Fibroblast of mammary gland (primary cell): ENCODE measurements at places on chromosomes 2 and 18.

GRCh38 chr2:81583311-81584108 lies 1279.0 kb upstream of the LRRTM1 start:
- DNase-seq = no peak

DNA sequence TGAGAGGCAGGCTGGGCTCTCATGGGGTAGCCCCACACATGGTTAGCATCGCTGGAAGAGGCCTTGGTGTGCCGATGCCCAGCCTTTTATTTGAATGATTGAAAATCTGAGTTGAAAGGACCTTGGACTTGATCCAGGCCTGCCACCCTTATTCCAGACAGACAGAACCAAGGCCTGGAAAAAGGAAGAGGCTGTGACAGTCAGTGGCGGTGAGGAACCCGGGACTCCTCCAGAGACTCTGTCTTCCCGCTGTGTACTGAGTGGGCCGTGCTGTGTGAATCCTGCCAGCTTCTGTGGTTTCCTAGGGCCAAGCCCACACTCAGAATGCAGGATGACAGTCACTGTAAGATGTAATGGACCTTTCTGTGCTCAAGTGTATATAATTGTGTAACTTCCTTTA lies 218.5 kb downstream of the LDLRAD4 start:
- DNase-seq = no peak

DNA sequence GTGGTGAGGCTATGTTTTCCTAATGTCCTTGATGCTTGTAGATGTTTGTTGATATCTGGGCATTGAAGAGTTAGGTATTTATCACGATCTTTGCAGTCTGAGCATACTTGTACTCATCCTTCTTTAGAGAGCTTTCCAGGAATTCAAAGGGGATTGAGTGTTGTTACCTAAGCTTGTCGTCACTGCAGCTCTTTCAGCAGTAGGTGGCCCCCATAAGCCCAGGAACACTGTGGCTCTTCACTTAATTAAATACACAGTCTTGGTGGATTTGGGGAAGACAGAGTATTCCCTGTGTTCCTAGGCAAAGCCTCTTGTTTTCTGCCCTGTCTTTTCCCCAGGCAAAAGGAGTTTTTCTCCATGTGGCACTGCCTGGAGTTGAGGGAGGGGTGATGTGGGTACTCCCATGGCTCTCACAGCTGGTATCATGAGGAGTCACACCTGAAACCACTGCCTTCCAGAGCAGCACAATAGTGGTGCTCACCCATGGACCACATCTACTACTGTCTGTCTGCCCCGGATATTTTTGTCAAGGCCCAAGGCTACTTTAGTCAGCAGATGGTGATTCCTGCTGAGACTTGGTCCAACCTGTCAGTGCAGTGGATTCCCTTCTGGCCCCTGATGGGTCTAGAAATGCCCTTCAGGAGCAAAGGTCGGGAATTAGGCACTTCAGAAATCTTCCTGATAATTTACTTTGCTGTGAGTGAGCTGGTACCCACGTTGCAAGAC lies 95.7 kb downstream of the GALNT13 start:
- no peak for DNase-seq

DNA sequence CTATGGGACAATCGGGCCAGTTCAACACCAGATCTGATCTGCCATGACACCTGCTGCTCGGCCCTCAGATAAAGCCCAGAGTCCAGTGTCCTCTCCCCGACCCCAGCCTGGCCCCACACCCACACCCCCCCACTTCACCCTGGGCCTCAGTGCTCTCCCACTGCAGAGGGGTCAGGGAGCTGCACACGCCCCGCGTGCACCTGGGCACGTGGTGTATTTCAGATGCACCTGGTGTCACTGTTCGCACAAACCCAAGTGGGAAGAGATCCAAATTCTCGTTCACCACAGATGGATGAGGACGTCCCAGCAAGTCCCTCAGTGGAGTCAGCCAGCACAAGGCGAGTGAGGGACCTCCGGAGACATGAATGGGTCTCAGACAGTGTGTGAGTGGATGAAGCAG lies 161.3 kb downstream of the RTP5 start:
- no peak for DNase-seq

GRCh38 chr2:177073611-177074010 lies 139.0 kb upstream of the HNRNPA3 start:
- DNase-seq = peak; percentile 7

GRCh38 chr2:28360718-28361293 lies 31.9 kb upstream of the FOSL2 start:
- DNase-seq = peak; percentile 90

DNA sequence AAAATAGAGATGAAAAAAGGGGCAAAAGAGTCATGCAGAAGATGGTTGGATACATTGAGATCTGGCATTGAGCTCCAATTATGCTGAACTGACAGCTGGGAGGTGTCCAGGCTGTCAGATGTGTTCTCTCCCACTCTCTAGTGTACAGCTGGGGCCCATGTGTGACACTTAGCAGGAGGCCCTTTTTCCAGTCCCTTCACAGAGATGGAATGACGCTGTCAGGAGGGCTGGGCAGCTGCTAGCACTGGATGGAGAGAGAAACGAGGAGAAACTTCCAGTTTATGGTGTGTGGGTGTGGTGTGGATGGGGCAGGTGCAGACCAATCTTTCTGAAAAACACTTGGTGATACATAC lies 437.7 kb upstream of the HS6ST1 start:
- DNase-seq = no peak

DNA sequence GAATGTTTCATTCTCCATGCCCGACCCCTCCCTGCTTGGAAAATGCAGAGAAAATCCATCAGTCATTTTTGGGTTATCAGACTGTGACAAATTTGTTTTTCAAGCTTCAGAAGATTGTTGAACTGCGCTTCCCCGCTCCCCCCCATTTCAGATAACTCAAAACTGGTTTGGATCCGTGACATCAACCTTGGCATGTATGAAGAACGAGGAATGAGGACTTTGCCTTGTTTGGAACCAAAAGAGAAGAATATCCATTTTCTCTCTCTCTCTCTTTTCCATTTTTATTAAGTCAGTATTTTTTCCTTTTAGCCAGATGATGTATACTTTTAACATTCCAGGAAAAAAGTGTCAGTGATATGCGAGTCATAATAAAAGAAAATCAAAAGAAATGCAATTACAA lies 171.6 kb downstream of the BCL2 start:
- no peak for DNase-seq

DNA sequence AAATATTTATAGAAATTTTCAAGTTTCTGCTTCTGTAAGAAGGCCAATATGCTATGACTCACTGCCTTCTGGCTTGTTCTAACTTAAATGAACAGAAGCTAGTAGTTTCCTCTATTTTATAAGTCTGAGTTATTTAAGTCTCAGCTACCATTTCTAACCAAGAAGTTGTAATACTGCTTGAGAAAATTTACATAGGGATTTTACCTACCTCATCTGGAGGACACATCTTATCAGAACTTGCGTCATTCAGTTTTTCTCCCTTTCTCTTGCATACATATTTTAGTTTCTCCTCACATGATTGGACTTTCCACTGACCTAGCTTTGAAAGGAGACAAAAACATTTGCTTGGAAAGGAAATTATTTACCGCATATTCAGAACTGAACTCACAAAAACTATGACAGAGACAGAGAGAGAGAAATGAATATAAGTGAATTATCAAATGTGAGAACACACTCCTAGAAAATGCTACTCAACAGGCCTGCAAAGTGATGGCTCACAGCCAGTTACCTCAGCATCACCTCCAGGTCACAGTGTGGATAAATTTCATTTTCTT lies 81.1 kb upstream of the CD302 start:
- peak; percentile 64 for DNase-seq

DNA sequence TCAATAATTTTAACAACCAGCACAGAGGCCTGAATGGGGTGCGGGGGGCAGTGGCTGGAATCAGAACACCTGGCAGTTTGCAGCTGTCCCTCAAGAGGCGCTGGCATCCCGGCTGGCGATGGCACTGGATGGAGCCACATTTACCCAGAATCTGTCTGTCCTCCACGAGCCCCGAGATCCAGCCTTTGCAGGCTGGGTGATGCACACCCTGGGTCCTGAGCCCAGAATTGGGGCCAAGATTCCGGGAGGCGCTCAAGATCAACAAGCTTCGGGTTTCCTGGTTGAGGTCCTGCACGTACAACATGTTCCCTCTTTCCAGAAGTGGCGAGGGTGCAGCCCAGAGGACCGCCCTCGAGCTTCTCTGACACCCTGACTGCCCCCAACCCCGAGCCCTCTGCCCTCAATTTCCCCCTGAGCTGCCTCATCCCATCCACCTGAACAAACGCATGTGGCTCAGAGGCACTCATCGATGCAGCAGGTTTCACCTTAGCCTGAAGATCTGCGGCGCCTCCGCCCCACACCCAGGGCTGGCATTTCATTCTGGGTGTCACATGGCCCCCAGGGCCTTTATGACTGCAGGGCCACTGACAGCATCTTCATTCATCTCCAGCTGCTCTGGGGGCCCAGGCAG lies 97.5 kb downstream of the TFCP2L1 start:
- no peak for DNase-seq

DNA sequence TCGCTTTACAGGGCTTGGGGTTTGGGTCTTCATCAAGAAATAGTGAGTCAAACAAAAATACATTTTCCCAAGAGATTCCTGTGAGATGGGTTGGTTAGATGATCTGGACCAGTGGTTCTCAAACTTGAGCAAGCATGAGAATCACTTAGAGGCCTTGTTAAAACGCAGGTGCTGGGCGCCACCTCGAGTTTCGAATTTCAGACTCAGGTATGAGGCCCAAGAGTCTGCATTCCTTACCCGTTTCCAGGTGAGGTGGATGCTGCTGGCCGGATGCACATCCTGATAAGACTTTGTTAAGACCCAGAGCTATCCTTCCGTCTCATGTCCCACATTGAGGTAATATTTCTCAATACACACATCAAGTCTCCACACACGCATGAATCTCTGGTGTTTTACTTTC lies 707.8 kb upstream of the SALL3 start:
- DNase-seq = no peak

GRCh38 chr2:231036578-231037106 lies 681 bp upstream of the C2orf72 start:
- DNase-seq = no peak

DNA sequence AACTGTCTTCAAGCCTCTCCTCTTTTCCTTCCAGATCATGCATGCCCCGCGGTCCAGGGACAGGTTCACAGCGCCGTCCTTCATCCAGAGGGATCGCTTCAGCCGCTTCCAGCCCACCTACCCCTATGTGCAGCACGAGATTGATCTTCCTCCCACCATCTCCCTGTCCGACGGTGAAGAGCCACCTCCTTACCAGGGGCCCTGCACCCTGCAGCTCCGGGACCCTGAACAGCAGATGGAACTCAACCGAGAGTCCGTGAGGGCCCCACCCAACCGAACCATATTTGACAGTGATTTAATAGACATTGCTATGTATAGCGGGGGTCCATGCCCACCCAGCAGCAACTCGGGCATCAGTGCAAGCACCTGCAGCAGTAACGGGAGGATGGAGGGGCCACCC lies 81.3 kb downstream of the FAM210A start:
- no peak for DNase-seq

DNA sequence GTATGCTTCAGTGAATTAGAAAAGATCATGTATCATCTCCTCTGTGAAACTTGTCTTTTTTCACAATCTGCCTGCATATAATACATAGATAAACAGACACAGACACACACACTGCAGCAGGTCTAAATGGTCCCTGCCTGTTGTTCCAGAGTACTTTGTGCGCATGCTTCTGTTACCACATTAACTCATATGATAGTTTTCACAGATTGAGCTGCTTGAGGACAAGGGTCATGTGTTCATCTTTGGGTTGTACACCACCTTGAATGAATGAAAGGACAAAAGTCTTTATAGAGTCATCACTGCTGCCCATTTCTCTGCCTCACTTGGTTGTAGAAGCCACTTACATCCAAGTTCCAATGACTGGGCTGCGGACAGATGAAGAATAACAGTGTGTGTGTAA lies 72.7 kb upstream of the GLS start:
- DNase-seq = no peak

- peak; percentile 44 for DNase-seq
Observed at GRCh38 chr18:3264362-3264761, 2.4 kb downstream of the MYL12B start.

GRCh38 chr18:74990563-74991081 lies 218.3 kb downstream of the PTGR3 start:
- DNase-seq = no peak

- no peak for DNase-seq
Observed at GRCh38 chr18:21703241-21703820, 1.2 kb downstream of the ABHD3 start.

DNA sequence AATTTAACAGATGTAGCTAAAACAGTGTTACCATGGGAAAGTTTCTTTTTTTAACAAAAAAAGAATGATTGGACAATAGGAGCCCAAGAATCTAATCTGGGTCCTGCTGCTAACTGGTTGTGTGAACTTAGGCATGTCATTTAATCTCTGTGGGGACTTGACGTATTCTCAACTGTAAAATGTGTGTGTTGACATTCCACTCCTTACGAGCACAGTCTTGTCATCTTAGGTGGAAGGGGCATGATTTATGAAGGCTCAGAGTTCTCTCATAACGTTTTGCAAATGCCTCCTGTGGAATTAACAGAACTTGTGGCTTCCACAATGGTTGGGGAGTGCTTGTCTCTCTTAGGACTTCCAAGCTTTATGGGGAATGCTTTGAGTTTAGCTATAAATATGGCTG lies 125.9 kb upstream of the SATB2 start:
- no peak for DNase-seq

- no peak for DNase-seq
Observed at GRCh38 chr2:191070276-191070675, 56.3 kb upstream of the STAT1 start.
